ENCODE measurements at places on chromosomes 3 and 15.

DNA sequence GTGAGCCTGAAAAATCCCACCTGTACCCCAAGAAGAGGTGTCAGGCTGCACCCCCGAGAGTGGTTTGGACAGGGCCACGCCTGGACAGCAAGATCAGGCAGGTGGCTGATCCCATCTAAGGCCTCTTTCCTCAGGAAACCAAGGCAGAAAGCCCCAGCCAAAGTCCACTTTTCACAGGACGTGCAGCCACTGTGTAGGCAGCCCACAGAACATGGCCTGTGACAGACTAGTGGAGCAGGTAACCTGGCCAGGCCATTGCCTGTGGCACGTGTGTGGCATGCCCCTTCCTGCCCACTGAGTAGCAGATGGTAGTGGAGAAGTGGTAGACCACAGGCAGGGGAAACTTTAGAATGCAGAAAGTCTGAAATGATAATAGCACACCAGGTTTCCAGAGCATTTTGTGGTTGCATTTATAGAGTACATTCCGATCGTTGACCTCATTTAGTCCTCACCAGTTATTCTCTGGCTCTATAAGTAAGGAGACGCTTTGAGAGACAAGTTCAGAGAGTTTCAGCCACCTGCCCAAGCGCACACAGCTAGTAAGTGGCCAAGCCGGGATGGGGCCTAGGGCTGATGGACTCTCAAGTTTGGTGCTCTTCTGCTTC lies 68.7 kb downstream of the AAGAB start:
- no peak for DNase-seq

- DNase-seq = no peak
Measured at GRCh38 chr3:59895972-59896371, 846.1 kb upstream of the CFAP20DC start.

DNA sequence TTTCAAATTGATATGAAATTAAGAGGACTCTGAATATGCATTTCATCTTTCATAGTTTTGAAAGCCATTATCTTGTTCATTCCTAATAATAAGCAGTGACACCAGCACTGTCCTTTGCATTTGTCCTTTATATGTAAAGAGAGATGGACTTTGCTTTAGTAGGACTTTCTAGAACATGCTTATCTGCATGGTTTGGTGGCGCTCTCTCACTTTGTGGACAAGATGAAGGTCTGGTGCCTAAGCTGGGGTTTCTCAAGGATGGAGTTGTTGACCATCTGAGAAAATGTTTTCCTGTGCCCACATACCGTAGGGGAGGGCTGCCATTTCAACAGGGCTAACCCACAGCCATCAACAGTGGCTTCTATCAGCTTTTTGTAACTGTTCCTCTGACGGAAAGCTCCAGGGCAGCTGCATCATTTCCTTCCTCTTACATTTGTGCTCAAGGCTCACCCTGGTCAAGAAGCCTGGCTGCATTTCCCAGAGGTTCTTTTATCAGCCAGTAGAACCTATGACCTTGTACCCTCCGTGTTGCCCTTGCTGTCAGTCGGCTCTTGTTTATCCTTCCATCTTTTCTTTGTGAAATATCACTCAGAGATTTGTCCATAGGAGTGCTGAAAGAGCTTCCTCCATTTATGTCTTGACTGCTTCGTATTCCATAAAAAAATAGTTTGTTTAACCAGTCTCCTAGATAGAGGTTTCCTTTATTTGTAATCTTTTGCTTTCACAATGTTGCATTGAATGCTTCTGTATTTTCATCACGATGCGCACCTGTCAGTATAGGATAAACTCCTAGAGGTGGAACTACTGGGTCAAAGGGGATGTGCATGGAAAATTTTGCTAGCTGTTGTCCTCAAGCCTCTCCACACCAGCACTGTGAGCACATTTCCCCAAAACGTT lies 44.6 kb downstream of the ABHD2 start:
- DNase-seq = no peak

DNA sequence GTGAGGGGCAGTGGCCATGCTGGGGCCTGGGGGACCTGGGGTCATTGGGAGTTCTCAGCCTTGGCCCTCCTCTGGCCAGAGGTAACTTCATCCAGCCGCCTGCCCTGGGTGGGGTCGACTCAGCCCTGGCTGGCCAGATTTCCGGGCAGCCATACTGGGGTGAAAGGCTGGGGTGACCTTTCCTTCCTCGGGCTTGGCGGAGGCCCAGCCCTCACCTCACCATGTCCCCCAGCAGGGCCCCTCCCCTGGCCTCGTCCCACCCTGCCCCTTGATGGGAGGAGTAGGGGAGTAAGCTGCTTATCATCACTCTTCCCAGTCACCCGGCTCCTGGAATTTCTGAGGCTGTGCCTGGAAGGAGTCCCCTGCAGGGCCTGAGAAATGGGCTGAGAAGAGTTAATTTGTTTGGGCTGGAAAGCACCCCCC lies 5.4 kb downstream of the SEMA3F start:
- no peak for DNase-seq

DNA sequence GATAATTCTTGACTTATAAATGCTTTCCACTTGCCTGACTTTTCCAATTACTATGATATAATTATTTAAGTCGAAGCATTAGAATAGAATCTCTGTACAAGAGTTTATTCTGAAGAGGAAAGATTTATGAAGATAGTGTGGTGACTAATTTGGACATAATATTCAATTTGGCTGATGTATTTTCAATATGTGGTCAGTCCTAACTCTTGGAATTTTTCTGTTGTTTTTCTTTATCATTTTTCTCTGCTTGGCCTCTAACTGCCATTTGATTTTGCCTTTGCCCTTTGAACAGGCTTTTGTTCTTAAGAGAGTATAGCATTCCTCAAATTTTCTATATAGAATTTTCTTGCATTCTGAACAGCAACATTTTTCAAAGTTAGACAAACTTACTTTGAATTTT lies 2.6 kb upstream of the MDFIC2 start:
- no peak for DNase-seq

DNA sequence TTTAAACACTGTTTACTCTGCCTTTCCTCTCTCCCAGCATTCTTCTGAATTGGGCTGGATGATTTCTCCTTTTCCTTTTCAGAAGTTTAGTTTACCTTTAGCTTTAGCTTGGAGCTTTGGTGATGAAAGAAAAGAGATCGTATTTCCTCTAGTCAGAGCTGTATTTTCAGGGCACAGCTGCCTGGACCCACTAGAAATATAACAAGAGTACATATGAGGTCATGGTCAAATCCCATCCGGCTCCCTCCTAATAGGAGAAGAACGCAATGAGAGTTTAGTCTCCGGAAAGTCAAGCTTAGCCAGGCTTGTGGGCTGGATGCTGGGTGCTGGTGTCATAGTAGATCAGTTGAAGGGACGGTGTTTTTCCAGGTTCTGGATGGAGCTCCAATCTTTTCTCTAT lies 177.1 kb upstream of the PFN2 start:
- DNase-seq = no peak

- DNase-seq = no peak
Measured at GRCh38 chr3:157294491-157294890, 134.5 kb upstream of the CCNL1 start.

GRCh38 chr15:37933666-37934065 lies 774 bp upstream of the TMCO5A start:
- DNase-seq = no peak

GRCh38 chr3:62445275-62445674 lies 71.9 kb upstream of the FEZF2 start:
- DNase-seq = no peak

DNA sequence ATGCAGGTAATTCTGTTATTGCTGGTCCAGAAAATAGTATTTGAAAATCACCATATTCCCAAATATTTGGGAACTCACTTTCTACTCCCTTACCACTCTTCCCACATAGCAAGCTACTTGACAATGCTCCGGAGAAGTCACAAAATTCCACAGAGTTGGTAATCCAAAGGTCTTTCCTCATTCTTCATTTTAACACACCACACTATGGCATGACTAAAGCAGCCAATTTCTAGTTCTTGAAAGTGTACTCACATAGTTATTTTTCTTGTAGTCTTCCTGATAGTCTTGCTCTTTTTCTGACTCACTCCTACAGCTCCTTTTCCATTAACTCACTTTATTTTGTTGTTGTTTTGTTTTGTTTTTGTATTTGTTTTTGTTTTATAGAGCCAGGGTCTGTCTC lies 67.2 kb downstream of the MYO9A start:
- DNase-seq = no peak

DNA sequence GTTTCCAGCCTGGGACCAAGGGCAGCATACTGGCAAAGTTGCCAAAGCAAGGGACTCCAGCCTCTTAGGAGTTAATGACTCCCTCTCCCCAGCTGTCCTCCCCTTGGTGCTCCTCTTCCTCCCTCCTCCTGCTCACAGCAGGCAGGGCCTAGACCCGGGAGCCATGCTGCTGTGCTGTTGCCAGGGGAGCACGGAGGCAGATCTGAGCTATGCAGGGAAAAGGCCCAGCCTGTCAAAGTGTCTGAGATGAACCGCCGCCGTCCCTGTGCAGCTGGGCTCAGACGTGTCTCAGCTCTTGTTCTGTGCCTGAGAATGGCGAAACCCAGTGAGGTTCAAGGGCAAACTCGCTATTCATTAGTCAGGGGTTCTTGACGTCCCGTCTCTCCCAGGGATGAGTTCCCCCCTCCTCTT lies 60.8 kb upstream of the POLG start:
- no peak for DNase-seq

GRCh38 chr3:57074135-57074534 lies 13.7 kb downstream of the SPATA12 start:
- DNase-seq = no peak

DNA sequence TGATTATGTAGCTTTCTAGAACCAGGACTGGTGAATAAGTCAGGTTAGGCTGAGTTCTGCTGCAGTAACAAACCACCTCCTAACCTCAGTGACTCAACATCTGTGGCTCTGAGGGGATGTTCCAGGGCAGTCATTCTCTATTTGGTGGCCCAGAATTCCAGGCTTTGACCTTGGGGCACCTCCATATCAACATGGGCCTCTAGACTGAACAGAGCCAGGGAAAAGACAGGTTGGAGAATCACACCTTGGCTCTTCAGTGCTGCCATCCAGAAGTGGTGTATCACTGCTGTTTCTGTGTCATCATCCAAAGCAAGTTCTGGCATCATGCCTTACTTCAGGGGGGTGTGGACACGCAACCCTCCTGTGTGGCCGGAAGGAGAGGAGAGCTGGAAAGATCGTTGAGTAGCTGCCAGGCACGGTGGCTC lies 15.3 kb downstream of the ZBTB47 start:
- no peak for DNase-seq

- no peak for DNase-seq
Measured at GRCh38 chr15:72342385-72342784, 22.4 kb upstream of the CELF6 start.

GRCh38 chr15:51833772-51834171 lies 4.3 kb downstream of the TMOD3 start:
- DNase-seq = no peak

GRCh38 chr3:173479301-173479700 lies 81.8 kb downstream of the NLGN1 start:
- no peak for DNase-seq

DNA sequence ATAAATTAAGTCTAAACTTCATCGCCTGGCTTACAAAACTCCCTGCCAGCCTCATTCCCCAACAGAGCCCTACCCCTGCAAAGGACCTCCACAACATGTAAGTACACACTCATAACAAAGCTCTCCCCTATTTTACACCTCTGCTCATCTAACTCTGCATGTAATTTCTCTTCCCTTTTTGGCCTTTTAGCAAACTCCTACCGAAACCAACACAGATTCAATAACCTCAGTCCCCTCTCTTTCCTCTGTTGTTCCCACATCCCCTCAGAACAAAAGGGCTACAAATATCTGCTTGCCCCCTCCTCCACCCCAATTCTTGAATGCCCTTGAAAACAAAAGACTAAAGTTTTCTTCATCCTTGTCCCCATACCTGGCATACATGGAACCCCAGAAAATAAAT lies 662 bp downstream of the UBL7 start:
- no peak for DNase-seq

- DNase-seq = no peak
Measured at GRCh38 chr3:4981294-4981664, 2.0 kb downstream of the BHLHE40 start.

DNA sequence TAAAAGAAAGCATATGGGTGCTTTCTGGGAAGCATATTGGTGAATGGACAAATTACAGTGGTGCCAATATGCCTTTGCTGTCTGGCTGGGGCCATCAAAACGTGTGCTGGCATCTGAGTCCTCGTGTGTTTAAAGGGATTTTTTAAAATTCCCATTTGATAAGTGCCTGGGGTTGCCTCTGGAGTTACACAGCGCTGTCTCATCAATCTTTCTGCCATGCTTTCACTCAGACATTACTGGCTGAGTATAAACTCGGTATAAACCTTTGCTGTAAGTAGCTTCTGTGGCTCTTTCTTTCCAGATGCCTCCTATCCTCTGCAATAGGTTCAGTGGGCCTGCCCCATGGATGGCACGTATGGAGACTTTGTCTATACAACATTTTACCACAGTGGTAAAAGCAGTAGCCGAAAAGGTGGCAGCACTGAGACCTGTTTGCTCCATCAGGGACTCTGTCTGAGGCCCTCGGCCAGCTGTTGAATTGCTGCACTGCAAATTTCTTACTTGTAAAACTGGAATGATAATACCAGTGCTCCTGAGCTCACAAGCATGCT lies 195.5 kb downstream of the LPP start:
- DNase-seq = no peak

DNA sequence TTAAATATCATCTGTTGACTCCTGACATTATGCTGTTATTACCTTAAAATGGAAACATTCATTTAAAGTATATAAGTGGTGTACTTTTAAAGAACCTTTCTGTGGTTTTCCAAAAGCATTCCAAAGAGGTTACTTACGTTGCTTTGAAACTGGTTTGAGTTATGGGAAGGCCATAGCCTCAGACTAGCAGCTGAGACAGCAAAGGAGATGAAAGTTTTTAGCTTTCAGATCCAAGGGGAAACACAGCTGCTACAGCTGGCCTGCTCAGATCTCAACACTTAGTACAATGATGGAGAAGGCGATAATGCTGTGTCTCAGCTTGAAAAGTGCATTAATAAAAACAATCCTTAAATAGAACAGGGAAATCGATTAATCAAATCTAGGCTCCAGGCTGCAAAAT lies 921.1 kb downstream of the ROBO1 start:
- no peak for DNase-seq

DNA sequence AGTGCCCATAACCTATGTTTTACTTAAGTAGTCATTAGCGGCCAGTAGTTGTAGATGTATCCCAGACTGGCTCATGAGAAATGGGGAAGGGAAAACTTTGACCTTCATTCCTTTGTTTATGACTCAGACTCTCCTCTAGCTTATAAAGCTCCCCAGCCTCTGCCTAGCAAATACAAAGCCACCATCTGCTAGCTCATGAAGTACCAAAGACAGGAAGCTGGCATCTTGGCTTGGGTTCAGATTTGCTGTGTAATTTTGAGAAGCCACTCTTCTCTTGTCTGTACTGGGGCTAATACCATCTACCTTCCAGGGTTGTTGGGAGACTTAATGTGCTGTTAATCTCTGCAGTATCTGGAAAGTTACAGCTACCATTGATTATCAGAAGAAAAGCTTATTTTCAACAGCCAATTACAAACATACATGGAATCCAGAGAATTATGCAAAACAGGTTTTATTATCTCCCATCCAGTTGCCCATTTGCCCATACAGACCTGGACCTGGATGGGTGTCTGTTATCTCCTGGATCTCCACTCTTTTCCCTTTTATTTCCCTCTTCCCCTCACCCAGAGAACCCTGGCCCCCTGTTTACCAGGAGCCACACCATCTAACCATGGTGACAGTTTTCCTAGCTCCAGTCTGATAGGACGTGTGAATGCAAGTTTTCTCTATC lies 153.8 kb downstream of the SEMA6D start:
- DNase-seq = no peak

GRCh38 chr3:51777985-51778384 lies 1.1 kb downstream of the IQCF6 start:
- no peak for DNase-seq
